ENCODE measurements at places on chromosomes 3 and 15. TPM values are rescaled to one million over a fixed set of nuclear protein-coding genes. Genes with fewer than 3 reads are reported as not detected.

The SI gene
- total RNA-seq: not detected

The LRRC2 gene
- total RNA-seq: 0.55 TPM

The LRRC31 gene
- not detected for total RNA-seq

The PRR20G gene
- total RNA-seq: not detected

The GOLGA8G gene
- total RNA-seq: not detected

The BFSP2 gene
- total RNA-seq: not detected

The SRGAP3 gene
- 5.8 TPM for total RNA-seq

The TGM5 gene
- total RNA-seq: not detected

The RASL12 gene
- not detected for total RNA-seq

The FEZF2 gene
- not detected for total RNA-seq

The ASTE1 gene
- 14.1 TPM for total RNA-seq

The LIPH gene
- total RNA-seq: not detected

The NR2E3 gene
- total RNA-seq: not detected

The GOLGA8R gene
- 2.1 TPM for total RNA-seq

The TMCO5A gene
- not detected for total RNA-seq
